ENCODE measurements at places on chromosomes 1 and 21.

DNA sequence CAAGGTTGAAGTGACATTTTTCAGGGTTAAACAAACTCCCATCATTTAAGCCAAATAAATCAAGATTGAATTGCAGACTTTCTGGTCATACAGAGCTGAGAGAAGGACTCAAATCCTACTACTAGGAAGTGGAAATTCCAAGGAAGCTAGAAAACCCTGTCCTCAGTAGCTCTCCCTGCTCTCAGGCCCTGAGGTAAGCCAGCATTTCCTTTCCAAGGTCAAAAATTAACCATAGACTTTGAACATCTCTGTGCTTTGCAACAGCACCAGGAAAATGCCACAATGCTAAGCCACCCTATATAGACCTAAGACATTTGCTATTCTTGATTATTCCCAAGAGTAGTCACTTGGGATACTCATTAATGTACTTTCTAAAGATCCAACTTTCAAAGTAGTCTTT lies 45.1 kb downstream of the LUZP1 start:
- no peak for DNase-seq

GRCh38 chr1:978069-978834 lies 3.6 kb downstream of the PERM1 start:
- no peak for DNase-seq

- DNase-seq: no peak
Observed at GRCh38 chr1:153550827-153551500, 1.9 kb upstream of the S100A3 start.

- DNase-seq: no peak
Observed at GRCh38 chr1:161702250-161702649, 4.8 kb upstream of the FCRLA start.

GRCh38 chr1:201845331-201846083 lies 16.6 kb downstream of the IPO9 start:
- no peak for DNase-seq

- peak; percentile 93 for DNase-seq
Observed at GRCh38 chr21:25735646-25736597, 1.1 kb downstream of the GABPA start.

- no peak for DNase-seq
Observed at GRCh38 chr1:54335011-54335754, 71.0 kb downstream of the SSBP3 start.

GRCh38 chr21:41080485-41081121 lies 87.4 kb upstream of the BACE2 start:
- DNase-seq: no peak

- no peak for DNase-seq
Observed at GRCh38 chr1:19650416-19651140, 6.5 kb downstream of the NBL1 start.

- peak; percentile 90 for DNase-seq
Observed at GRCh38 chr1:44842862-44843655, at the start of gene PTCH2. Gene PTCH2 (minus strand): TSS chr1:44843253. CDS start chr1:44842932, 321 bp downstream.

- no peak for DNase-seq
Observed at GRCh38 chr1:76547916-76548315, 319.4 kb upstream of the ST6GALNAC5 start.

GRCh38 chr1:234866007-234866866 lies 256.3 kb upstream of the IRF2BP2 start:
- DNase-seq: peak; percentile 7

GRCh38 chr1:36594023-36594422 lies 111.3 kb upstream of the CSF3R start:
- DNase-seq: no peak
